ENCODE measurements at places on chromosomes 6 and 20.

DNA sequence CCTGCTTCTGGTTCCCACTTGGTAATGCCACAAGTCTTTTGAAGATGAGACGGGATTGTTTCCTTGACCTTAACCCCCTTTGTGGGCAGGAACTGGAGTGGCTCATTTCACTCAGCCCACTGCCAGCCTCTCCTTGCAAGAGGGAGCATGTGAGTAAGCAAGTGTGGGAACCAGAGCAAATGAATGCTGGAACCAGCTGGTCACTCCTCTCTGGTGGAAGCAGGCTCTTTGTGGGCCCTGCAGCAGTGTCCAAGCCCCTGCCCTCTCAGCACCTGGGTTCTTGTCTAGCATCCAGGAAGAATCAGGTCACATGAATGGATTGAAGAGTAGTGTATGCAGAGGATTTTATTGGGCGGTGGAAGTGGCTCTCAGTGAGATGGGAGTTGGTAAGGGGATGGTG is 944.5 kb downstream of the QKI start:
- no peak overlapping the region for H3K4me3 ChIP-seq
- no peak for DNase-seq
- no peaks in the 10 kb centered on the region for H3K4me1 ChIP-seq

GRCh38 chr6:88296694-88297093 is 130.5 kb upstream of the CNR1 start:
- DNase-seq, result no peak
- H3K27ac ChIP-seq, result no peak overlapping the region
- H3K36me3 ChIP-seq, result no peaks in the 10 kb centered on the region
- H3K4me1 ChIP-seq, result no peaks in the 10 kb centered on the region
- no peak overlapping the region for H3K4me3 ChIP-seq
- H3K27me3 ChIP-seq, result peaks cover 4% of the 10 kb centered on the region

DNA sequence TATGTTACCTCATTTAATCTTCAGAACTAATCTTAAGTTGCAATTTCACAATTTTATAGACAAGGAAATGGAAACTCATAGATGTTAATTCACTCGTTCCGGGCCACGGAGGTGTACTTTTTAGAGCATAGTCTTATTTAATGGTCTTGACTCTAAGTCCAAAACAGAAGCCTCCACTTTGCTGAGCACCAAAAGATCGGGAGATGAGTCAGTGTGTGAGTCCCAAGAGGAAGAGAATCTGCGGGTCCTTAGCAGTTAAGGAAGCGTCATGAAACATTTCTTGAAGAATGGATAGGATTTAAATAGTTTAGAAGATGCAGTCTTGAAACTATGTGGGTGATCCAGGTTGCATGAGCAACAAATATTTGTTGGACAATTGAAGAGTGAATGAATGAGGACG is 231.8 kb upstream of the QKI start:
- H3K4me3 ChIP-seq, result no peak overlapping the region
- H3K36me3 ChIP-seq, result no peaks in the 10 kb centered on the region
- no peak for DNase-seq
- H3K27ac ChIP-seq, result no peak overlapping the region
- no peaks in the 10 kb centered on the region for H3K4me1 ChIP-seq
- no peaks in the 10 kb centered on the region for H3K27me3 ChIP-seq

GRCh38 chr20:64210656-64211369 is 44.7 kb upstream of the PCMTD2 start:
- H3K36me3 ChIP-seq, result no peaks in the 10 kb centered on the region
- DNase-seq, result no peak
- no peaks in the 10 kb centered on the region for H3K27me3 ChIP-seq
- H3K4me1 ChIP-seq, result peaks cover 10% of the 10 kb centered on the region

- DNase-seq, result peak; percentile 51
- no peak overlapping the region for H3K4me3 ChIP-seq
- H3K4me1 ChIP-seq, result peaks cover 4% of the 10 kb centered on the region
- no peaks in the 10 kb centered on the region for H3K27me3 ChIP-seq
- H3K27ac ChIP-seq, result no peak overlapping the region
These were observed 32.5 kb downstream of the SDHAF4 start for GRCh38 chr6:70599187-70599586.

DNA sequence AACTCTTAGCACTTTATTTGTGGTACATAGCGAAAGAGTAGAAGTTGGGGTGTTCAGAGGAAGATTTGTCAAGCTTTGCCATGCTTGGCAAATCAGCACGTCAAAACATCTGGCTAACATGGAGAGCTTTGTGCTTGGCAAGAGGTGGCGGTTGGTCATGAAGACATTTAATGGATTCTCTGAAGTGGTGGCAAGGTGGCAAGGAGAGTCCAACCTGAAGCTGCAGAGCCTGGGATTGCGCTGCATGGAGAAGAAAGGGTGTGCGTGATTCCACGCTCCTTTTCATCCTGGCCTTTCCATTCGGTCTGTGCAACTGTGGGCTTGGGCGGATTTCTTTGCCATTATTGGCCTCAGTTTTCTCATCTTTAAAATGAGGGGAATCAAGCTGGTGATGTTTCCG is 3.1 kb downstream of the PYGB start:
- H3K36me3 ChIP-seq, result peaks cover 8% of the 10 kb centered on the region
- H3K4me1 ChIP-seq, result peaks cover 62% of the 10 kb centered on the region
- peaks cover 4% of the 10 kb centered on the region for H3K27me3 ChIP-seq
- no peak for DNase-seq
- H3K4me3 ChIP-seq, result no peak overlapping the region

GRCh38 chr20:55437798-55438415 is 567.4 kb downstream of the CBLN4 start:
- no peaks in the 10 kb centered on the region for H3K4me1 ChIP-seq
- no peak for DNase-seq
- no peak overlapping the region for H3K27ac ChIP-seq
- no peak overlapping the region for H3K4me3 ChIP-seq

GRCh38 chr6:47810885-47811284 is 29.1 kb downstream of the OPN5 start:
- no peak for DNase-seq
- peaks cover 19% of the 10 kb centered on the region for H3K27me3 ChIP-seq
- H3K4me3 ChIP-seq, result no peak overlapping the region
- no peak overlapping the region for H3K27ac ChIP-seq
- no peaks in the 10 kb centered on the region for H3K36me3 ChIP-seq

Measured in activated CD8-positive, alpha-beta T cell treated with anti-CD3 and anti-CD28 coated beads for 36 hours (primary cell).